NCI-H748 treated with DMSO at 0.1 percent for 48 hours (cell line): ENCODE measurements at places on chromosomes 7 and 10.
A peak's percentile ranks its signal among the peaks of the same experiment; 100 is the strongest.

GRCh38 chr7:35792472-35792871 is 8.4 kb upstream of the SEPTIN7 start:
- no peak for DNase-seq

- DNase-seq = no peak
Measured at GRCh38 chr10:25061711-25062449, 45.5 kb downstream of the THNSL1 start.

DNA sequence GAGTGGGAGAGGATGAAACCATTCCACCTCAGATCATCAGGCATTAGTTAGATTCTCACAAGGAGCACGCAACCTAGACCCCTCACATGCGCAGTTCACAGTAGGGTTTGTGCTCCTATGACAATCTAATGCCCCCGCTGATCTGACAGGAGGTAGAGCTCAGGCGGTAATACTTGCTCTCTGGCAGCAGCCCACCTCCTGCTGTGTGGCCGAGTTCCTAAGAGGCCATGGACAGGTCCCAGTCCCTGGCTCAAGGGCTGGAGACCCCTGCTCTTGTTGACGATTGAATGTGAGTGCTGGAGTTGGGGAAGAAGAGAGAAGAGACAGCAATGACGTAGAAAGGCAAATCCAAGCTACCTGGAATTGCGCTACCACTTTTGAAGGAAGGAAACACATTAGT is 267.2 kb downstream of the TFEC start:
- no peak for DNase-seq

DNA sequence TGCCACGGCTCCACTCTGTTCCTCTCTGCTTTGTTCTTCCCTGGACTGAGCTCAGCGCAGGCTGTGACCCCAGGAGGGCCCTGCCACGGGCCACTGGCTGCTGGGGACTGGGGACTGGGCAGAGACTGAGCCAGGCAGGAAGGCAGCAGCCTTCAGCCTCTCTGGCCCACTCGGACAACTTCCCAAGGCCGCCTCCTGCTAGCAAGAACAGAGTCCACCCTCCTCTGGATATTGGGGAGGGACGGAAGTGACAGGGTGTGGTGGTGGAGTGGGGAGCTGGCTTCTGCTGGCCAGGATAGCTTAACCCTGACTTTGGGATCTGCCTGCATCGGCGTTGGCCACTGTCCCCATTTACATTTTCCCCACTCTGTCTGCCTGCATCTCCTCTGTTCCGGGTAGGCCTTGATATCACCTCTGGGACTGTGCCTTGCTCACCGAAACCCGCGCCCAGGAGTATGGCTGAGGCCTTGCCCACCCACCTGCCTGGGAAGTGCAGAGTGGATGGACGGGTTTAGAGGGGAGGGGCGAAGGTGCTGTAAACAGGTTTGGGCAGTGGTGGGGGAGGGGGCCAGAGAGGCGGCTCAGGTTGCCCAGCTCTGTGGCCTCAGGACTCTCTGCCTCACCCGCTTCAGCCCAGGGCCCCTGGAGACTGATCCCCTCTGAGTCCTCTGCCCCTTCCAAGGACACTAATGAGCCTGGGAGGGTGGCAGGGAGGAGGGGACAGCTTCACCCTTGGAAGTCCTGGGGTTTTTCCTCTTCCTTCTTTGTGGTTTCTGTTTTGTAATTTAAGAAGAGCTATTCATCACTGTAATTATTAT is 1.2 kb downstream of the CLDN4 start:
- DNase-seq = peak; percentile 89

GRCh38 chr10:34116681-34117271 is 698.3 kb downstream of the PARD3 start:
- DNase-seq = no peak

- DNase-seq = no peak
Measured at GRCh38 chr10:93718937-93719725, 16.7 kb upstream of the FRA10AC1 start.

- no peak for DNase-seq
Measured at GRCh38 chr10:12971001-12971788, 30.3 kb downstream of the CCDC3 start.

GRCh38 chr7:132381742-132382472 is 194.4 kb downstream of the PLXNA4 start:
- peak; percentile 56 for DNase-seq

GRCh38 chr10:131676800-131677421 is 223.9 kb upstream of the PPP2R2D start:
- DNase-seq = peak; percentile 20

DNA sequence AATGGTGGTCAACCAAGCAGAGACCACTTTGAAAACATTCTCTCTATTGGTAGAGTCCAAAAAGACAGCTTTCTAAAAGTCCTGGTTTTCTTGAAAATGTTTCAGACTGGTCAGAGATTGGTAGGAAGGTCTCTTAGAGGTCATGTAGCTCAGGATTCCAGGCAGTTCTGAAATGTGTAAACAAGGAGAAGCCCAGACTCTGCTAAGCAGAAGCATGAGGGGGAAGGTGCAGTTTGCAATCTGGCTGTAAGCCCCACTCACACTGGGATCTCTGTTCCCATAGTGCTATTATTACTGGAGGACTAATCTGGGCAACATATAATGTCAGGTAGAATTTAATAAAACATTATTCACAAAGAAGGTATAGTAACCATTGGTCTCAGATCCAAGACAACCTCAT is 101.1 kb downstream of the MAGI2 start:
- DNase-seq = no peak

DNA sequence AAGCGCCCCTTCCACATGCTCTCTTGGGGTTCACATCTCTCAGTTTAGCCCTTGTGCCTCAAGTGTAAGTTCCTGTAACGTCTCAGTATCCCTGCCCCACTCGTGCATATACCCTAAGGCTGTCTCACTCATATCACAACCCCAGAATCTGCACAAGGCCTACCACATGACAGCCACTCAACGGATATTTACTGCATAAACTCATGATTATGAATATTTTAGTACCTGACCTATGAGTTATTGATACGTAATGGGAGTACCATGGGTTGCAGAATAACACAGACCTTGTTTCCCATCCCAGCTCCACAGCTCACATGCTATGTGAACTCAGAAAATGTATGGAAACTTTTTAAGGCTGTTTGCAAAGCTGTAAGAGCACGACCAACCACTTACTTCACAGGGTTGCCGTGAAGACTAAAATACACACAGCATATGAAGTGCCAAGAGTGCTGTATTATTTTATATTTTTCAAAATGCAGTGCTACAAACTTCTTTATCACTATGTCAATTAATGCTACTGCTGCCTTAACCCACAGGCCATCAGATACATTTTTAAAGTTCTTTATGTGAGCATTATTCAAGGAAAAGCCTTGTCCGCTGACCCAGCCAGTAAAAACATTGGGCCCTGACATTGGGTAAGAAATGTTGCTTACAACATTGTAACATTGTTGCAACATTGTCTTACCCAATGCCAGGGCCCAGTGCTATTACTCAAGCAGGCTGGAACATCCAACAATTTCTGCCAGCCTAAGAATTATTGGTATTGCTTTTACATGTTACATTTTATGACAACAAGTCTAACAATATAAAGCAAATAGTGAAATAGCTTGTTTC is 97.2 kb downstream of the JAZF1 start:
- no peak for DNase-seq

DNA sequence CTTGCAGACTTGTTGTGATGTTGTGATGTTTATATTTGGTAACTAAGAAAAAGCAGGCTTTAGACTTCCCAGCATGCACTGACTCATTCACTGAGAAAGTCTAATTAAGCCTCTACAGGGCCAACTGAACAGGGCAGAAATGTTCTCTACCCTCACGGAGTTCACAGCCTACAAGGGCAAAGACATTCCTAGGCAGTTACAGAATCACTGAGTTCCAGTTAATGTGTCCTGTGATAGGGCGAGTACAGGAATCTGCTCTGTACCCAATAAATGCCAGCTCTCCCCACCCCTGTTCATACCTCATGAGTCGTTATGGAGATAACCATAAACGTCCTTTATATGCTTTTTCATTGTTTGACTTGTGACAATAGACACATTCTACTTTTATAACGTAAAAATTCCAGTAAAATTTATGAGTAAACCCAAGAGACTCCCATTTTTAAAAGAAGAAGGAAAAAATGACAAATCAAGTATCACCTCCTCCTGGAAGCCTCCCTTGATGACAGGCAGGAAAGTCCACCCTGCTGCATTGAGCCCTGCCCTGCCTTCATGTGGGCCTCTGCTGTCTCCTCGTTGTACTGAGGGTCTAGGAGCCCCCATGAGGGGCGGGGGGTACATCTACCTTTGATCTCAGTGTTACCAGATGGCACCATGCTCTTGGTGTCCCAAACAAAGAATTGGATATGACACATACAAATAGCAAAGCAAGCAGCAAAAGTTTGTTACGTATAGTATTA is 14.3 kb downstream of the MUC12 start:
- DNase-seq = no peak

- no peak for DNase-seq
Measured at GRCh38 chr7:66638309-66639099, 9.8 kb downstream of the KCTD7 start.

DNA sequence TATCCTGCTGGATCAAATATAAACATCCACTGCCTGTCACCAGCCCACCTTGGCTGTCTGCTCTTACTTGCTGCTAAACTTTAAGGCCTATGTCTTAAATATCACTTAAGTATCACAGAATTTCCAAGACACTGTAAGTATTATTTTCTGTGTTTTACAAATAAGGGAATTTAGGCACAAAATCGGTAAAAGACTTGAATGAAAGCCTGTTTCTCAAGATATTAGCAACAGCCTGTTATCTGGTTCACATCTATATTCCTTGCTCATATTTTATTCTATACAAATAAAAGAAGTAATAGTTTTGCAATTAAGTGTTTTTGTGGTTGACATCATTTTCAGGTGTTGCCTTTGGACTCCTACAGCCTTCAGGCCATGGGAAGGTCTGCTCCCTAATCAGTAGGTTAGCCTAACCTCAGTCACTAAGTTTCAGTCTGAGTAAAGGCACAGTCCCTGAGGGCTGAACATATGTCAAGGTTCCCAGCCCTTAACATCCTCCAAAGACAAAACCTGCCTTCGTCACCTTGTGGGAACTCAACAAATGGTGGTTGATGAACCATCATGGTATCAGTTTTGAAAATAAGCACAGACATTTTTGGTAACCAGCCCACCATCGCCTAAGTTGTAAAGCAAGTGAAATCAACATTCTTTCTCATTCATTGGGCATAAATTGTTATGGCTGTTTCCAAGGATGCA is 127.1 kb downstream of the CREB5 start:
- no peak for DNase-seq

DNA sequence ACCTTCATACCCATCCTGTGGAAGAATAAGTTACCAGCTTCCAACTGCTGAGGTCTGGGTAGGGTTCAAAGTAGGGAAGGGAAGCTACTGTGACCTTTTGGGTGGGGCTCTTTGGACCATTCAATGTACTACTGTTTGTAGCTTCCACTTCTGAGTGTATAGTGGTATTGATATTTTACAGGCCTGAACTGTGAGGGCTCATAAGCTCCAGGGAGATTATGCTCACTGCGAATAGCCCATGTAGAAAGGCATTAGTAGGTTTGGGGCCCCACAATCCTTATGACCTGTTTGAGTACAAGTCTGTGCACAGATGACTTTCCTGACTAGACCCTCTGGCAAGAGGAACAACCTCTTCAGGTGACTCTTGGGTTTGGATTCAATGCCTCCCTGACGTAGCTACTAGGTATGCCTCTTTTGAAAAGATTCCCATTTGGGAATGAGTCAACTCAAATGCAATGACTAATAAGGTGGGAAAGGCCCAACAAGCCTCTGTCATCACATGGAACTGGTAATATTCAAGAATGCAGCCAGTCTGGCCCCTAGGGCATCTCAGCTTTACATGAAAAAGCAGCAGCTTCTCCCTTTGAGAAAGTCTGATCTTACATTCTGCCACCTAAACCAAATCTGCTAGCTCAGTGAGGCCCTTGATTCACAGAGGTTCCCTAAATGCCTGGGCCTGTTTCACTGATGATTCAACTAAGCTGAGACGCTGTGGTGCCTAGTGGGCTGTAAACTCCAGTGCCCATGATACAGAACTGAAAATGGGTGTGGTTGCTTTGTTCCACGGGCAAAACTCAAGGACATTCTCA is 79.8 kb downstream of the ABI1 start:
- no peak for DNase-seq

- DNase-seq = no peak
Measured at GRCh38 chr10:14560274-14560673, 214.4 kb downstream of the FAM107B start.

DNA sequence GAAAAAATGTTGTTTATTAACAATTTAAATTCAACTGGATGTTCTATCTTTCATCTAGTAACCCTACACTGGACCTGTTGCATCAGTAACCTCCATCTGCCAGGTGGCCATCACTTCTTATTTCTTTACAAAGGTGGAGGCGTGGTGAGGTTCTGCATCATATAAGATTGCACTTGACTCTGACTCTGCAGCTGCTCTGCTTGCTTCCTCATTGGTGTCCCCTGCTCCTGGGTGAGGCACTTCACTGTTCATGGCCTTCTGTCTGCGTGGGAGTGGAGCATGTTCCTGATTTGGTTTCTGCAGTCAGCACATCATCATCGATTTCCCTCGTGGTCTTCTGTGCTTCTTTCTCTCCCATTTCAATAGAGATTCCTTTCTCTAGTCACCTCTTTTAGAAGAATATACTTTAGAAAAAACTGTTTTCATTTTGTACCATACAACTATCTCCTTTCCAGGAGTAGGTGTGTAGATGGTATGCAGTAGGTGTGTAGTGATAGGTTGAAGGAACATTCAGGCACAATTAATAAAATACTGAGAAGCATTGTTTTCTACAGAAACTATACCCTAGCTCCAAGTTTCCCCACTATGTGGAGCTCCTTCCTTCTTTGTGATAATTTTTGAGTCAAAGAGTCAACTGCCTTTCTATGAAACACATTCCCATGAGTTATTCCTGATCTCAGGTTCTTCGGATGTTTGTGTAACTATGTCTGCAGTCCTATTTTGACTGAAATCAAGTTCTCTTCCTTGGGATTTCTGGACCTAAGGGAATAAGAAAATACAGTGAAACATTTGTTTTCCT is 231.7 kb upstream of the CNTNAP2 start:
- DNase-seq = no peak

DNA sequence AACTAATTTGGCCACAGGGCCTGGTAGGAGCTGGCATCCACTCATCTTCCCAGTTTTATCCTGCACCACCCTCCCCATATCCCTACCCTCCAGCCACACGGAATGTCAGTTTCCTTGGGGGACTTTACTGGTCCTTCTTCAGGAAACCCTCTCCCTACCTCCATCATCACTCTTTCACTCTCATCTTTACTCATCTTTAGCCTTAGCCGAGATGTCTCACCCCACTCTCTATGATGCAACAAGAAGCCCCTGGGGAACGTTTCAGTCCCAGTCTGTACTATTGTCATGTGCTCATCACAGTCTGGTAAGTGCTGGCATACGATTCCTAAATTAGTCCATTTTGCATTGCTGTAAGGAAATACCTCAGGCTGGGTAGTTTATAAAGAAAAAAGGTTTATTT is 34.9 kb upstream of the TMEM248 start:
- no peak for DNase-seq

GRCh38 chr10:110613996-110614495 is 30.1 kb upstream of the RBM20 start:
- DNase-seq = no peak

DNA sequence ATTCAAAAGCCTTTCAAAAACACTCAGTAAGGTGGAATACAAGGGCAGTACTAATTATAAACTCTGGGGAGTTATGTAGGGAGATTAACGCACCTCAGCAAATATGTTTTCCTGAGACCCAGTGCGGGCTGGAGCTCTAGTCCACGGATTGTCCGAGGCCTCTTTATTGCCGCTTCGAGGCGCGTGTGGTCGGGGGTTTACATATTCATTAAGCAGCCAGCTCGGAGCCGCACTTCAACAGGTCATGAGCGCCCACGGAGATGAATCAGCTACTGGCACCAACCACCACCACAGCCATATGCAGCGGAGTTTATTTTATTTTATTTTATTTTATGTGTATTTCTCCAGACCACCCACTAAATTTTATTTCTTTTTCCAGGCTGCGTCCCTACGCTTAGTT is 195.9 kb upstream of the ADARB2 start:
- DNase-seq = no peak
